ENCODE measurements at places on chromosomes 2 and 18.

DNA sequence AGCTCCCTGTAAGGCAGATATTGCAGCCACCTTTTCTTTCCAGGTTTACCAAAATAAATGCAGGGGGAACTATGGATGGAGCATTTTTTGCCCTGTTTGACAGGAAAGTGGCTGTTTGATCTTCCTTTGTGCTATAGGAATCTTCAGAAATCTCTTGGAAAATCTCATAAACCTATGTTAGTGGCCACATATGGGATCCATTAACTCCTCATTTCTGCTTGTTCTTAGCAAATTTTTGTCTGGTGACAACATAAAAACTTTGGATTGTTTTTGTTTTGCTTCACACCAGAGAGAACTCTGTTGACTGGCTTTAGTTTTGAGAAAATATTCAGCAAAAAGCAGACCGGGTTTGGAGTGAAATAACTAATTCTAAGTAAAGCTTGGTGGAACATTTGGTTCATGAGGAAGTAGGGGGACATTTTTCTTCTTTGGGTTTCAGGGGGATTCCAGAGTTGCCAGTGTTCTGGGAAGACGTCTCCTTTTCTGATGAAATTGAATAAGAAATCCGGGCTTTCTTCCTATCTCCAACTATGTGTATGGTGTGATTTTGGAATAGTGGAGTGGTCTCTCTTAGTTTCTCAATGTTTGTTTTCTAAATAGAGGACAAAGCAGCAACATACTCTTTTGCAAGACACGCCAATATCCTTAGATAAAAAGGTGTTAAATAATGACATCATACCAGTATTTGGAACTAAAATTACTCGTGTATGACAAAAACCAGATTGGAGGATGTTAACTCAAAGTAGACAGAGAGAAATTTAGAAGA is 174.4 kb downstream of the ICOS start:
- no peak for DNase-seq

DNA sequence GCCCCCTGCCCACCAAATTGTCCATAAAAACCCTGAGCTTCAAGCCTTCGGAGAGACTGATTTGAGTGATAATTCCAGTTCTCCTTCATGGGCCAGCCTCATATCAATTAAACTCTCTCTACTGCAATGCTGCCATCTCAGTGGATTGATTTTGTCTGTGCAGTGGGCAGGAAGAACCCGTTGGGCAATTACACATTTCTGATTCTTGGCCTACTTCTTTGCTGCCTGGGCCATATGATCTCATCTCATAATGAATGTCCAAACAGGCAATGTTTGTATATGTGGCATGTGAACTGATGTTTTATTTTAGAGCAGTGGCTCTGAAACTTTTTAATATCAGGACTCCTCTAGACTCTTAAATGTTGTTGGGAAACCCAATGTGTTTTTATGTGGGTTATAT is 101.2 kb upstream of the SLC38A11 start:
- no peak for DNase-seq

GRCh38 chr2:190343089-190343535 is 277 bp upstream of the INPP1 start:
- no peak for DNase-seq

- DNase-seq: no peak
Observed at GRCh38 chr2:234406085-234406484, 90.8 kb downstream of the ARL4C start.

DNA sequence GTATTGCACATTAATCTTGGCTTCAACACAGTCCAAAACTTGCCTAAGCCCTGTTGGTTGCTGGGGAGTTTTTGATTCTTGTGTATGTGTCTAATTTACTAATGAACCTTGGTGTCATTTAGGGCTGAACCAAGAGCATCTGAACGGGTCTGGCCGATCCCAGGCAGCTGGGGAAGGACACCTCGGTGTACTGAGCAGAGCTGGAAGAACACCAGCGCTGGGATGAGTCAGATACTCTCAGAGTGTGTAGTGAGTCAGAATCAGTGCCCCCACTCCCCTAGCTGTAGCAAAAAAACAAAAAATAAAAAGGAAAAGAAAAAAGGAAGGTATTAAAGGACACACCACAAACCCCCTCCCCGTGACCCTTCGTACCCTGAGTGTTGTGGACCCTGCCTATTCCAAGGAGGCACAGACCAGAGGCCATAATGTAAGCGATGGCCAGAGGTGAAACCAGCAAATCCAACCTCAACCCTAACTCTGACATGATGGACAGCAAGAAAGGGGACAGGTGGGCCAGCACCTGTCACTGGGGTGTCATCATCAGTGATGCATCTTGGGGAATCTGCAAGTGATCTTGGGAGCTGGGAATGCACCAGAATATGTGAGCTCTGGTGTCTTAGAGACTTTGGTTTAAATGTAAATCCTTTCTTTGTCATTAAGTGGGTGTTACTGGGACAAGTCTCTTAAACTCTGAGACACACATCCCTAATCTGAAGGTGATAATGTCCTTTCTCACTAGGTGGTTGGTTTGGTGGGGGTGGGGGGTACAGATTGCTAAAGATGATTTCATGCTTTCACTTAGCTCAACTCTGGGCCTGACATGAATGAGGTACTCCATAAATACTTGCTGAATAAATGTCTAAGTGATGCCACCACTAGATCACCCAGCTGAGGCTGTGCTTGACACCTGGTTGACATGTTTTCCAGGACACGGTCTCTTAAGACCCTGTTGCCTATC is 34.2 kb upstream of the NCOA1 start:
- DNase-seq: no peak

- DNase-seq: no peak
Observed at GRCh38 chr2:122851972-122852531, 1096.6 kb downstream of the TSN start.

- no peak for DNase-seq
Observed at GRCh38 chr18:25247725-25248124, 104.2 kb downstream of the ZNF521 start.

GRCh38 chr2:40470822-40471813 is 19.2 kb upstream of the SLC8A1 start:
- DNase-seq: no peak

GRCh38 chr2:78541088-78541450 is 484.4 kb upstream of the REG3G start:
- no peak for DNase-seq

- DNase-seq: peak; percentile 31
Observed at GRCh38 chr2:190635781-190636180, 13.1 kb upstream of the NAB1 start.
